ENCODE measurements at places on chromosomes 4 and X. TPM values are rescaled to one million over a fixed set of nuclear protein-coding genes. Genes with fewer than 3 reads are reported as not detected.

- no peak overlapping the region for H3K27ac ChIP-seq
- H3K4me1 ChIP-seq: peaks cover 18% of the 10 kb centered on the region
- peaks cover 6% of the 10 kb centered on the region for H3K27me3 ChIP-seq
- no peak overlapping the region for H3K4me3 ChIP-seq
- no peaks in the 10 kb centered on the region for H3K36me3 ChIP-seq
- DNase-seq: no peak
These were observed 81.4 kb upstream of the WDR1 start for GRCh38 chr4:10197952-10198351.

GRCh38 chr4:80202190-80202711 lies 4.9 kb downstream of the PRDM8 start:
- peaks cover 1% of the 10 kb centered on the region for H3K27me3 ChIP-seq
- peaks cover 20% of the 10 kb centered on the region for H3K36me3 ChIP-seq
- peak overlapping the region; percentile 79 for H3K4me3 ChIP-seq
- H3K4me1 ChIP-seq: peaks cover 71% of the 10 kb centered on the region
- H3K27ac ChIP-seq: peak overlapping the region; percentile 87

DNA sequence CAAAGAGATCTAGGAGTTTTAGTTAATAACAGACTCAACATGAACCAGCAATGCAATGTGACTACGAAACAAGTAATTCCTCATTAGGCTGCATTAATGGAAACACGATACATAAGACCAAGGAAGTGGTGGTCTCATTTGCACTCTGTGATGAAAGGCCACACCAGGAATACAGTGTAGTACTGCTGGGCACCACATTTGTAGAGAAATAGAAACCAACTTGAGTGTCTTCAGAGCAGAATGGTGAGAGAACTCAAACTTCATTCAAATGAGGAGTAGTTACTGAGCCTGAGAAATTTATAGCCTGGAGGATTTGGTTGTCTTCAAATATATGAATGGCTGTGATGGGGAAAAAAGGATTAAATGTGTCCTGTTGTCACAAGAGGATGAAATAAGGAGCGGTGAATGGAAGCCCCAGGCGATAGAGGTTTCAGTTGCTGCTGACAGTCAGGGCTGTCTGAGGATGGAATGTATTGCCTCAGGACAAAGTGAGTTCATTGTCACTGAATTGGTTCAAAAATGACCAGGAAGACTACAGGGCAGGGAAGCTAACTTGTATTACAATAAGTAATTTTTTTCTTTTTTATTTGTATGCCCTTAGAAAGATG lies 50.9 kb downstream of the NFKB1 start:
- no peak overlapping the region for H3K4me3 ChIP-seq
- H3K4me1 ChIP-seq: peaks cover 32% of the 10 kb centered on the region
- H3K27me3 ChIP-seq: no peaks in the 10 kb centered on the region
- peaks cover 6% of the 10 kb centered on the region for H3K36me3 ChIP-seq
- DNase-seq: no peak
- H3K27ac ChIP-seq: peak overlapping the region; percentile 2

DNA sequence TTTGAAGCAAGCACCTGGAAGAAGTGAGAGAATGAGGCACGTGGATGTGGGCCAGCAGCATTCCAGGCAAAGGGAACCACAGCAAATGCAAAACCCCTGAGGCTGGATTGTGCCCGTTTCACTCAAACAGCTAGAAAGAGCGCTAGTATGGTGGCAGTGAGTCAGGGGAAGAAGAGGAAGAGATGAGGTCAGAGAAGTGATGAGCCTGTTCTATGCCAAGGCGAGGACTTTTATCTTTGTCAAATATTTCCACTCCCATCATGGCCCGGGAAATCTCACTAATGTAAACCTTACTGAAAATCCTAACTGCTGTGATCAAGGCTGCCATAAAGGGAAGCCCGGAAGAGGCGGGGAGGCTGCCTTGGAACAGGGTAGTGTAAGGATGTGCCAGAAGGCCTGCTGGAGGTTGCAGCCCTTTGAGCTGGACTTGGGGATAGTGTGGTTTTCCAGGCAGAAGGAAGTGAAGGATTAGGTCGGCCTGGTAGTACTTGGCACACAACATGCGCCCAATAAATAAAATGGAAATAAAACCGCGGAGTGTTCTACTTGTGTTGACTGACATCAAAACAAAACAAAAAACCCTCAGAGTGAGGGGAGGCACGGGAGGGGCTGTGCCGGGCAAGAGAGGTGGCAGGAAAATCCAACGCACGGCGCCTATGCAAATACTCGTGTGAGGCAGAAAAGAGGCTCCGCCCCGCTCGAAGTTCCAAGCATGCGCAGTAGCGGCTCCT lies 1.2 kb upstream of the CDK16 start:
- H3K4me1 ChIP-seq: peaks cover 39% of the 10 kb centered on the region
- H3K4me3 ChIP-seq: peak overlapping the region; percentile 92
- peak overlapping the region; percentile 95 for H3K27ac ChIP-seq

- DNase-seq: no peak
- no peaks in the 10 kb centered on the region for H3K36me3 ChIP-seq
- H3K27me3 ChIP-seq: peaks cover 2% of the 10 kb centered on the region
- peaks cover 57% of the 10 kb centered on the region for H3K4me1 ChIP-seq
These were observed 4.6 kb downstream of the MPP1 start for GRCh38 chrX:154800478-154801210.

DNA sequence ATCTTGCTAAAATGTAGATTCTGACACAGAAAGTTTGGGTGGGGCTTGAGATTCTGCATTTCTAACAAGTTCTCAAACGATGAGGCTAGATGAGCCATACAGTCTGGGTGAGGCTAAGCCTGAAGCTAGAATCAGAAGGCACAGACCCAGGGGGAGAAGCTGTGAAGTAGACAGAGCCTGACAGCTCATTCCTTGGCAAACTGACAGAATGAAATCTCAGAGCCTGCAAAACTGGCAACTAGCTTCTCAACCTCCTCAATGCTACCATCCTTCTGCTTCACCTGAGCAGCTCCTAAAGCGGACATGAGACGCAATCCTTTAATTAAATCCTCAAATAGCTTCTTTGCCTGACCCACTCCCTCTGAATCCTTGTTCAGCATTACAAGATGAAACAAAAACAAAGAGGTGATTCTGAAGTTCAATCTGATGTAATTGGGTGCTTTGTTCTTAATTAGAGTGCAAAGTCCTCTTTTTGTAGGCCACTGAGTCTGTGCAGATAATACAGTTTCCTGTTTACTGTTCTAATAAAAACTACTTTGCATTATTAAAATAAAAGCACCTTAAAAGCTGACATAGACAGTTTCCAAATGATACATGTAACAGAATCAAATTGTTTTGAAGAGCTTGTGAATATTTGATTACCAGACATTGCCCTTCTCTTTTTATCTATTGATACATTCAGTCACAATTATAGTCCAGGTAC lies 71.0 kb upstream of the BMP2K start:
- peak; percentile 55 for DNase-seq
- H3K4me3 ChIP-seq: no peak overlapping the region
- peaks cover 11% of the 10 kb centered on the region for H3K4me1 ChIP-seq
- H3K36me3 ChIP-seq: peaks cover 17% of the 10 kb centered on the region
- H3K27ac ChIP-seq: no peak overlapping the region

GRCh38 chr4:138775489-138775888 lies 240.1 kb upstream of the NOCT start:
- H3K27me3 ChIP-seq: peaks cover 10% of the 10 kb centered on the region
- H3K4me1 ChIP-seq: no peaks in the 10 kb centered on the region
- DNase-seq: no peak
- H3K4me3 ChIP-seq: no peak overlapping the region
- no peak overlapping the region for H3K27ac ChIP-seq

DNA sequence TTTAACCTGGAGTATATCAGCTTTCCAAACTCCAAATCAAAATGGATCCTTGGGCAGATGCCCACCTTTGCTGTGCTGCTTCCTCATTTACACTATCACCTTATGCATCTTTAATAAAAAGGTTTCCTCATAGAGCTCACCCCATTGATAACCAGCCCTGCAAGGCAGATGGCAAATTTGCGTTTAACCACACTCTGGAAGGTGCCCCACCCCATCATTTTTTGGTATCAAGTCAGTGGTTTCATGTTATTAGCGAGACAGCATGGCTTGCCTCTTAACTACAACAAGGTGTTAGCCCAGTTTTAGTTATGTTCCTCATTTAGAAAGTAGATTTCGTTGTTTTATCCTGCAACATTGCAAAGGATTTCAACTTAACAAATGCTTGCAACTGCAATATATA lies 214.0 kb upstream of the WDFY3 start:
- DNase-seq: no peak
- no peaks in the 10 kb centered on the region for H3K27me3 ChIP-seq
- H3K4me3 ChIP-seq: no peak overlapping the region
- H3K36me3 ChIP-seq: no peaks in the 10 kb centered on the region

DNA sequence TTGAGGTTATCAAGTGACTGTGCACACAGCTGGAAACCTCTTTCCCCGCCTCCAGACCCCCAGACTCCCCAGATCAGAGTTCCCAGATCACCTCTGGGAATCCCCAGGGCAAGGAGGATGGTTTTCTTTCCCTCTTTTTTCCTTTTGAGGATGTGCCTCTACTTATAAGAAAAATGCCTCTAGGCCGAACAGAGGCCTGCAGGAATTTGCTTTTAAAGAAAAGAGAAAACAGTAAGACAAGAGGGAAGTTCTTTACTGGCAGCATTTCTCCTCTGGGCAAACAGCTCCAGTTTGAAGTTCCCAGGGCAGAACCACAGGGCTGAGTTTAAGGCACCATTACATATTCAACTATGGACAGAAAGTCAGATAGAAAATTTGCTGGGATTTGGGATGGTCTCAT lies 837.9 kb upstream of the LCORL start:
- peaks cover 2% of the 10 kb centered on the region for H3K27me3 ChIP-seq
- no peak overlapping the region for H3K4me3 ChIP-seq
- H3K27ac ChIP-seq: peak overlapping the region; percentile 62
- H3K4me1 ChIP-seq: peaks cover 39% of the 10 kb centered on the region

GRCh38 chrX:125998432-125998831 lies 167.7 kb downstream of the DCAF12L2 start:
- DNase-seq: no peak
- H3K4me1 ChIP-seq: no peaks in the 10 kb centered on the region
- H3K4me3 ChIP-seq: no peak overlapping the region
- H3K36me3 ChIP-seq: no peaks in the 10 kb centered on the region
- no peaks in the 10 kb centered on the region for H3K27me3 ChIP-seq
- H3K27ac ChIP-seq: no peak overlapping the region

DNA sequence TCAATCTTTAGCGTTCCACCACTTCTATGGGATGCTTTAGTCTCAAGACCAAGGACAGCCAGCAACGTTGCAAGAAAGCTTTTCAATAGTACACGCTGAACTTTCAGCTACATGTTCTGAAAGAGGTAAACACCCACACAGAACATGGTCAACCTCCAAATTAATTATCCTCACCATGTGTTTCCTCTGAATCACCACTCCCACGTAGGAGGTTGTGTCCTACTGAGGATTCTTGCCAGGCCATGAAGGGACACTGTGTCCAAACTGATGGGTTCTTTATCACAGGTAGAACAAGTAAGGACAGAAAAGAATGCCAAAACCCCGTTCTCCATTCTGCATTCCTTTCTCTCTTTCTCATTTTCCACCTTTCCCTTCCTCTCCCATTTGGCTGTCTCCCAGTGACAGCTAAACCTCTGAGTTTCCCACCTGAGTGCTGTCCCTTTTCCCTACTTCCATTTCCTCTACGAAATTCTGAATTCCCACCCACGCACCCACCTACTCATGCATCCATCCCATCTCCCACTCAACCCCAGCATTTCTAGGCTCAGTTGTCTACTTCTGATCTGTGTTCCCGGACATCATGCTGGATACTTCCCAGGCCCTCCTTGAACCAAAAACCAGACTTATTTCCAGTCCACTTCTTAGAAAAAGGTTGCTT lies 29.0 kb upstream of the GPM6B start:
- no peaks in the 10 kb centered on the region for H3K4me1 ChIP-seq
- H3K36me3 ChIP-seq: no peaks in the 10 kb centered on the region
- no peak overlapping the region for H3K4me3 ChIP-seq
- no peak overlapping the region for H3K27ac ChIP-seq

DNA sequence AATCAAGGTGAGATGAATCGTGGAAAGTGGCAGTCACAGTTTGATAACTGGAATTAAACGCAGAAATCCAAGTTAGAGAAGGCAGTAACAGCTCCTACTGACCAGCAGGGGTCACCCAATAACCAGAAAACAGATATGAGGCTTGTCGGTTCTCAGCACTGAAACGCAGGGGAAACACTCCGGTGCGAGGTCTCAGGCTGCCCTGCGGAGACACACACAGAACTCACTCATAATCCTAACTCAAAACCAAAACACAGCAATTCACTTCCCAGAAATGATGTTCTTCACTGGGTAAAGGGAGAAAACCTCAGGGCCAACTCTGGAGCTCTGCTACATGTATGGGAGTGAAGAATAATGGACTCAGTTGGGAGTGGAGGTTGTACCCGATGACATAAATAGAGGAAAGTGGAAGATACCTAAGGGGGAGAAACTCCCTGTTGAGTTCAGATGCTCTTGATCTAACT lies 384.4 kb downstream of the RAPGEF2 start:
- no peak overlapping the region for H3K27ac ChIP-seq
- H3K4me3 ChIP-seq: no peak overlapping the region
- H3K4me1 ChIP-seq: peaks cover 5% of the 10 kb centered on the region

DNA sequence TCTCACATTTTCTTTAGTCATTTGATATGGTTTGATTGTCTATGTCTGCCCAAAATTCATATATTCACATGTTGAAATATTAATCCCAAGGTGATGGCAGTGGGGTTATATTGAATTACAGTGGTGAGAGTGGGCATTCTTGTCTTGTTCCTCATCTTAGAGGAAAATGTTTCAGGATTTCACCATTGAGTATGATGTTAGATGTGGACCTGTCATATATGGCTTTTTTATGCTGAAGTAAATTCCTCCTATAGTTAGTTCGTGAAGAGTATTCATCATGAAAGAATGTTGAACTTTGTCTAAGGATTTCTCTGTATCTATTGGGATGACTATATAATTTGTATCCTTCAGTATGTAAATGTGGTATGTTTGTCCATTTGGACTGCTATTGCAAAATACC lies 512.3 kb upstream of the EPHA5 start:
- no peak for DNase-seq
- no peaks in the 10 kb centered on the region for H3K36me3 ChIP-seq
- H3K27me3 ChIP-seq: no peaks in the 10 kb centered on the region
- no peak overlapping the region for H3K27ac ChIP-seq

DNA sequence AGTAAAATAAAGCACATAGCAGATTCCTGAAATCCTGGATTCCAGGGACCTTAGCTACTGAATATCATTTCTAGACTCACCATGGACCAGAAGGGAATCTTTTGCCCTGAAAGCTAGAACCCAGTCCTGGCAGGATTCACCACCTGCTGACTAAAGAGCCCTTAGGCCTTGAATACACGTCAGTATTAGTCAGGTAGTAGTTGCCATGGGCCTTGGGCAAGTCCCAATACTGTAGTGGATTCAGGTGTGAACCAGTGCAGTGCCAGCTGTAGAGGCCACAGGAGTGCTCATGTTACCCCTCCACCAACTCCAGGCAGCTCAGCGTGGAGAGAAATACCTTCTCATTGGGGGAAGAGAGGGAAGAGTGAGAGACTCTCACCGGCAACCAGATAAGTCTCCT lies 64.1 kb upstream of the UBQLN2 start:
- no peaks in the 10 kb centered on the region for H3K36me3 ChIP-seq
- H3K4me1 ChIP-seq: no peaks in the 10 kb centered on the region
- no peak overlapping the region for H3K27ac ChIP-seq
- DNase-seq: no peak

Gene GAGE2A
- total RNA-seq: not detected

Gene PNMA6E
- not detected for total RNA-seq

Gene ASMT
- total RNA-seq: not detected

Gene NPY5R
- not detected for total RNA-seq

Gene SH3TC1
- 0.79 TPM for total RNA-seq

Gene CLDN22
- total RNA-seq: not detected

Gene TMPRSS11F
- total RNA-seq: not detected

Gene CT83
- total RNA-seq: not detected

Gene MAGEA9B
- not detected for total RNA-seq

Gene FRMD7
- total RNA-seq: not detected

Gene BEND2
- not detected for total RNA-seq

Gene DGKK
- total RNA-seq: not detected
